ENCODE measurements at places on chromosomes 12 and 14.

DNA sequence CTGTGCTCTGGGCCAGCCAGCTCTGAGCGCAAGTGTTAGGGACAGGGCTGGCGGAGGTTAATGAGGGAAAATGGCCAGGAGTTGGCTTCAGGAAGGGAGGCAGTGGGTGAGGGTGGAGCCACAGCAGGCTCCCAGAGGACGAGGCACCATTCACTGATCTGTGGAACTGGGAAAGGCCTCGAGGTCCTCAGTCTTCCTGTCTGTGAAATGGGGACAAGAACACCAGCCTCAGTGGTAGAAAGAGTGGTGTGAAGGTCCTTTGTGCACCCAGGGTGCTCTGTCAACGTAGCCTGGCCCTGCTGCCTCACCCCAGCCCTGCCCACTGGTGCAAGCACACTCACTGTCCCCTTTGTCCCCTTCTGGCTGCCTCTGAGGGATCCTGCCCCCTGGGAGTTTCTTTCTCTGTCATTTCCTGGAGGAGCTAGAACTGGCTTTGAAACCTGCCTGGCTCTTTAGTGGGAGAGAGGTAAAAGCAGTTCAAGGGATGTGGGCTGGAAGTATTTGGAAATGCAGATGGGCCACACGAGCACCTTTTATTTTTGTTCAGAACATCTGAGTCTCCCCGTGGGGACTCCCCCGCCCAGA is 25.0 kb downstream of the SYNDIG1L start:
- no peak for DNase-seq

GRCh38 chr14:90331497-90332270 is at the start of gene NRDE2:
Gene NRDE2, minus strand, starts transcription at chr14:90331941. Its CDS starts 37 bp downstream, at chr14:90331904.
- DNase-seq = peak; percentile 99

DNA sequence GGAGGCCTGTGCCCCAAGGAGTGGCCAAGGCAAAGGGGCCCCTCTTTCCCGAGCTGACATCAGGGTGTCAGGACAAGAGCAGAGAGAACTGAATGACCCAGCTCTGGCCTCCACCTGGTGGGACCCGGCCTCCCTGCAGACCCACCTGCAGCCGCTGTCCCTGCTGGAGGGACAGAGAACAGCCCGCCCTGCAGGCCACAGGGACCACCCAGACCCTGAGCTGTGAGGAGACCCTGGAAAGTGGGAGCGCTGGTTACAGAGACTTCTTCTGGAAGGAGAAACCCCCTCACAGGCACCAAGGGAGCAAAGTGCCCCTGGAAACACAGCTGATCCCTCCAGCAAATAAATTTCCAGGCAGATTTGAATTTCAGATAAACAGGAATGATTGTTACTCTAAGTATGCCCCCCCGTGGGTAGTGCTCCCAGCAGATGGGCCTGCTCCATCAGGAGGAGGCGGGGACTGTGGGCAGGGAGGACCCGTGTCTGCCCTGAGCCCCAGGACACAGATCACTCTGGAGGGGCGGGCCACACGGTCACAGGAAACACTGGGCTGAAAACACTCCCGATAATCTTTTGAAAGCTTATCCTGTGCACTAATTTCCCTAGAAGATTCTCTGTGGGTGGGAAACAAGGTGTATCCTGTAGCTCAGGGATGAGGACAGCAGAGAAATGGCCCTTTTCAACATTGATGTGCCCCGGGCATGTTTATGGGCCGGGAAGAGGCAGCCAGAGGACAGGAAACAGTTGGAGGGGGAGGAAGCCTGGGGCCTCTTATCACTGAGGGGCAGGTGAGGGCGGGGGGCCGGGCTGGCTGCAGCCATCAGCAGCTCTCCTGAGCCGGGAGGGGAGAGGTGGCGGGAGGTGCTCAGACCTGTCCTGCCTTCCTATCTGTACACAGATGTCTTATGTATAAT is 276.0 kb downstream of the ADGRD1 start:
- DNase-seq = peak; percentile 41

DNA sequence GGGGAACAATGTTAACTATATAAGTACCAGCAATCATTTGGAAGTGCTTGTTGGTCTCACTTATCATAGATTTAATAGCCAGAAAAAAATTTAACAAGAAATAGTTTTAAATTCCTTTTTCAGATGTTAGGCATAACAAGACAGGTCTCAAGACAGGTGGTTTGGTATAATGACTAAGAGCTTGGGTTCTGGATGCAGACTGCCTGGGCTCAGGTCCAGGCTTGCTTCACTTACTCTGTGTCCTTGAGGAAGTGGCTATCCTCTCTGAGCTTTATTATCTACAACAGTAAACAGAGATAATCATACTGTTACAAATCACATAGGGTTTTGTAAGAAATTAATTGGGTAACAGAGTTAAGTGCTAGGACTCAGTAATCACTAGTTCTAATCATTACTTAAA is 338.0 kb upstream of the FLRT2 start:
- no peak for DNase-seq

- DNase-seq = no peak
Measured at GRCh38 chr14:58755031-58755925, 117.5 kb downstream of the DACT1 start.

- DNase-seq = no peak
Measured at GRCh38 chr12:111056618-111057521, 136.5 kb upstream of the MYL2 start.
